Stimulated activated CD4-positive, alpha-beta T cell treated with anti-CD3 and anti-CD28 coated beads, Interleukin-15, amount 100 ng/mL, for 1 hour (primary cell): ENCODE measurements at places on chromosomes 2 and 18.

DNA sequence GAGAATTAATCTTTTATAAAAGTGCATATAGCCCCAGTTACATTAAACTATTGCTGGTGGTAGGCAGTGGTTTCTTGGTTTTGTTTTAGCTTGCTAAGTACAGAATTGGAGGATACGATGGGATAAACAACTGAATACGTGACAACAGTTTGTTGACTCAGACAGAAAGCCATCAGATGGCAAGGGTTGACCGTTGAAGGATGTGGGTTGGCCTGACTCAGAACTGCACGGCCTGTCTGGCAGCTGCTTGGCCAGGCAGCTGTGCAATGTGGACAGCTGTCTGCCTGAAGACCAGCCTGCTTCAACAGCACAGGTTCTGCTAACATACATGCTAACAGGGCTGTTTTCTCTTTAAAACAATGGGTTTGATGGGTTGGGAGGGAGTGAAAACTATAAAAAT lies 46.6 kb downstream of the PRKRA start:
- DNase-seq = no peak

DNA sequence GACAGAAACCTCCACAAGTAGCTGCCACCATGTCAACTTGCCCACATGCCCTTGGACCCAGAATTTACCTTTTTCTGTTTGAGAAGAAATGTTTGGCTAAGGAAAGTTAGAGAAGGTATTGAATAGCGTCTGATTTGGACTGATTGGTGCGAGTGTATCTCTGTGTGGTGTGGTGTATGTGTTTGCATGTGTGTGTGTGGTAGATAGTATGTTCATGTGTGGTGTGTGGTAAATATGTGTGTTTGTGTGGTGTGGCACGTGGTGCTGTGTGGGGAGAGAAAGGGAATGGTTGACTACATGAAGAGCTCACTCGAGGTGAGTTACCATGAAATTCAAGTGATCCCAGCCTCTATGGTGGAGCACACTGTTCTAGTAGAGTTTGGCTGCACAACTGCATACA lies 360.8 kb upstream of the SPHKAP start:
- DNase-seq = no peak

DNA sequence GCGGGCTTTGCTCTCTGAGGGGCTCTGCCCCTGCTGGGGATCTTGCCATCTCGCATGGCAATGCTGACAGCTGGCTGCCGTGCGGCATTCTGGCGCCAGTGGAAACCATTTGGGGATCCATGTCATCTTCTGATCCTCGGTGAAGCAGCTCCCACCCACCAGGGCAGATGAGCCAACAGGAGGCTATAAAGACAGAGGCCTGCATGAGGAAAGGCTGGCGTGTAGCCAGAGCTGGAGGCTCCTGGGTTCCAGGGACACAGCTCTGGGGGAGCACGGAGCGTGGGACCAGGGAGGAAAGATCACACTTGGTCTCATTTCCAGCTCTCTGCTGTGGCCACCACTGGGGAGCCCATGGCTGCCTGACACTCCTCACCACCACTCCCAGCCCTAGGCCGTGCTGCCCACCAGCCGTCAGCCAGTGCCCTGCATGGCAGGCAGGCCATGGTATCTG lies 145.8 kb downstream of the ZFP36L2 start:
- no peak for DNase-seq

DNA sequence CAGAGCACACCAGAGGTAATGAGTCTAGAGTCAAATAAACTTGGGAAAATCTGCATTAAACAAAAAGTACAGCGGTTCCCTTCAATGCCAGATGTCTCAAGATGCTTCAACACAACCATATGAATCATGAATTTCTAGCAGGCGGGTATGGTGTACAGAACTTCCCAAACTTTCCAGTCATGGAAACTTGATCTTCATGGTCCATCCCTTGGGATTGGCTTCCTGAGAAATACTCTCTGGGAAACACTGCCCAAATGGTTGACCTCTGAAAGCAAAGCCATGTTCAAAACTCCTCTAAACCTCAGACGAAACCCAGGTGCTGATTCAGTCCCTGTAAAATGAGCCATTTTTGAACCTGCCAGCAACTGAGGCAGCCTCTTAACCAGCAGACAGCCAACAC lies 16.4 kb upstream of the TMEM247 start:
- no peak for DNase-seq

DNA sequence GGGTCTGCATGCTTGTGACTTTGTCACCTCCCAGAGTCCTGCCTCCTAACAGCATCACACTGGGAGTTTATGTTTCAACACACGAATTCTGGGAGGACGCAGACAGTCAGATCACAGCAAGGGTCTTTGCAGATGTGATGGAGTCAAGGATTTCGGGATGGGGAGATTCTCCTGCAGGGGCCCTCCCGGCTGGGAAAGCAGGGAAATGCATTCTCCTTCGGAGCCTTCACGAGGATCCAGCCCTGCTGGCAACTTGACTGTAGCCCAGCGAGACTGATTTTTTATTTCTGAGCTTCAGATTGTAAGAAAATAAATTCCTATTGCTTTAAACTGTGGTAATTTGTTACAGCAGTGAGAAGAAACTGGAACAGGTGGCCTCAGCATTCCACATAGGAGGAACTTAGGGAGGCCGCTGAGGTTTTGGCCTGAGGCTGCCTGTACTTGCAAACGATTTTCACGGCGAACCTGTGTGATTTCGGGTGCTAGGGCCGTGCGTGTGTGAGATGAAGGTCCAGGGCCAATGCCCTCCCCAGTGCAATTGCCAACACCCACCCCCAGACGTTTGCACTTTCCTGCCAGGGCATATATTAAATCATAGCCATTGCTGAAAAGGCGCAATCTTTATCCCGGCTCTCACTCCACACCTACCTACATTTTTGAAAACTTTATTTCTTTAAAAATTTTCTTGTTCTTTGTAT lies 79.8 kb downstream of the ASB1 start:
- DNase-seq = no peak

DNA sequence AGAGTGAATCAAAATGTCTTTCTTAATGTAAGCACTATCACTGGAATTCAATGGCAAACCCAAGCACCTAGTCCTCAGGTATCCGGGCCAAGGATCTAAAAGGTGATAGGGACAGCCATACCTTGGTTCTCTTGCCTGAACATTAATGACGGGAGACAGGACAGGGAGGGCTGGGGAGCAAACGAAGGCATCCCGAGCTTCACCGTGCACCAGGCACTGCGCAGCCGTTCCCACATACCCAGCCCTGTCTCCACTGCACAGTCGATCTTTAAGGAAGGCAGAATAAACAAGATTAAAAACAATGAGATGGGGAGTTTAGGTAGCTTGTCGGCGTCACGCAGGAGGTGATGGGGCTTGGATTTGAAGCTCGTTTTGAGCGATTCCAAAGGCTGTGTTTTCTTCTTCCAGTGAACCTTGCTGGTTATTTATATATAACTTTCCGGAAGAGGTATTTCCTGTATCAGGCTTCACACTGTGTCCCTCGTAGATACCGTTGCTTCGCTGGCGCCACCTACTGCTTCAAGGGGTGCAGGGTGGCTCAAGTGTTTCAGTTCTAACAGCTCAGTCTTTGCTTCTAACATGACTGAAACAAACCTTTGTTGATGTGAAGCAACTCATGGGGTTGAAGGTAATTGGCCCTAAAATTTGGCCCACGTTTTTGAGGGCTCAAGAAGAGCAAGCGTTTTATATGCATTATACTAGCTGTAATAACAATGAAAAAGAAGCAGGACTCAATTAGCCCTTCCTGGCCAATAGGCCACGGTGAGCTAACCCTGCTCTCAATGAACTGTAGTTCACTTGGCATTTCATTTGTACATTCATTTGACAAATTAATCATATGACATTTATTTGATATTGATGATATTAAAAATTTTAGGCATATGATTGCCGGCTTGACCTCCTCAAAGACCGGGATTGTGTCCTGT lies 77.4 kb downstream of the DCDC2C start:
- no peak for DNase-seq

GRCh38 chr2:85596486-85597143 lies 1.1 kb downstream of the RNF181 start:
- DNase-seq = no peak

DNA sequence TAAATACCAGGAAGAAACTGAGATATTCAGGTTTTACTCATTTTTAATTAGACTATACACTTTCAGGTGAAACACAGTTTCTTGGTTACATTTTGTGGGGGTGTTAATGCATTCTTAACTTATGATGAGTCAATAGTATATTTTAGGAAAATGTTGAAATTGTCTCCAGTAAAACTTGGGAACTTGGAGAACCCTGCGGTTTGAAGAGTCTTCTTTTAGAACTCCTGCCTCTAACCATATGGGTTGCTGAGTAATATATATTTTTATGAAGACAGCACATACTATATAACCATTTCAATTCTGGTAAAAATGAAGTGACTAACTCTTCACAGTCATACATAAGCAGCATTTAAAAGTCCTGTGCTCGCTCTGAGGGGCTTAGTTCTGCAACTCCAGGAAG lies 308.2 kb upstream of the LRATD1 start:
- no peak for DNase-seq

- no peak for DNase-seq
Measured at GRCh38 chr2:54606393-54606958, 117.0 kb upstream of the EML6 start.

- no peak for DNase-seq
Measured at GRCh38 chr2:121178730-121179129, 106.3 kb downstream of the TFCP2L1 start.

DNA sequence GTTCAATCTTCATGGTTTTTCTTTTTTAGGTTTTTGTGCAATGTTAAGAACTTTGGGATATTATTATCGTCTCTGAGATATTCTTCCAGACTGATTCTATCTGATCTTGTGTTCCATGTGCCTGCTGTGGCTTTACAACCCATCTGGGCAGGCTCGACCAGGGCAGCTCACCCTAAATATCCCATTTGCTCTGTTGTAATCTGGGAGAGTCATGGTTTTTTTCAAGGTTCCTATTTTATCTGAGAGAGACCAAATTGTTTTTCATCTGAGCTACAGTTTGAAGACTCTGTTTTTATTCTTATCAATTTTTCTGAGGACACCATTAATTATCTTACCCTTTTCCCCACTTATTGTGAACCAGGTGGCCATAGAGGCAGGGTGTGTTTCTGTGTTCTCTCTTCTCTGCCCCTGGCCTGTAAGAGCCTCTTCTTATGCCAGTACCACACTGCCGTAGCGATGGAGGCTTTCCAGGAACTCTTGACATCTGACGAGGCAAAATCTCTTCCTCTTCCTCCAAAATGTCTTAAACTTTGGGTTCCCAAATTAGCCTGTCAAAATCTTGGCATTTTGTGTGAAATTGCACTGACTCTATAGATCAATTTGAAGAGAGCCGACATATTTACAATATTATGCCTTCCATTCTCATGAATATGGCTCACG lies 3.1 kb downstream of the SP140L start:
- DNase-seq = no peak

GRCh38 chr2:172510088-172510487 lies 45.8 kb upstream of the PDK1 start:
- no peak for DNase-seq

GRCh38 chr2:105328281-105329196 lies 996 bp downstream of the TGFBRAP1 start:
- peak; percentile 1 for DNase-seq

GRCh38 chr18:79248495-79249060 lies 147.2 kb upstream of the NFATC1 start:
- no peak for DNase-seq

DNA sequence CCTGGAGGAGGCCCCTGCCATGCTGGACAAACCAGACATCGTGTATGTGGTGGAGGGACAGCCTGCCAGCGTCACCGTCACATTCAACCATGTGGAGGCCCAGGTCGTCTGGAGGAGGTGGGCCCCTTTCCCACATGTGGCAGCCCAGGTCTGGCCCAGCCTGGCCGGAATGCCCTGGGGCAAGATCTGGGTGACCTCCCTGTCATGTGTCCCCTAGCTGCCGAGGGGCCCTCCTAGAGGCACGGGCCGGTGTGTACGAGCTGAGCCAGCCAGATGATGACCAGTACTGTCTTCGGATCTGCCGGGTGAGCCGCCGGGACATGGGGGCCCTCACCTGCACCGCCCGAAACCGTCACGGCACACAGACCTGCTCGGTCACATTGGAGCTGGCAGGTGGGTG lies 25.2 kb upstream of the GMPPA start:
- DNase-seq = no peak

- DNase-seq = no peak
Measured at GRCh38 chr18:55433140-55433539, 154.9 kb downstream of the TCF4 start.

DNA sequence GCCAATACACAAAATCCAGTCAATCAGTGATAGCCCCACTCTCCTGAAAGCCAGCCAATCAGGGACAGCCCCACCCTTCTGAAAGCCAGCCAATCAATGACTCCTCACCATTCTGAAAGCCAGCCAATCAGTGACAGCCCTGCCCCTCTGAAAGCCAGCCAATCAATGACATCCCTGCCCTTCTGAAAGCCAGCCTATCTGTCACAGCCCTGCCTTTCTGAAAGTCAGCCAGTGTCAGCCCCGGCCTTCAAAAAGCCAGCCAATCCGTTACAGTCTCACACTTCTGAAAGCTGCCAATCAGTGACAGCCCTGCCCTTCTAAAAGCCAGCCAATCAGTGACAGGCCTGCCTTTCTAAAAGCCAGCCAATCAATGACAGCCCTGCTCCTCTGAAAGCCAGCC lies 95.9 kb upstream of the HDAC4 start:
- DNase-seq = no peak

DNA sequence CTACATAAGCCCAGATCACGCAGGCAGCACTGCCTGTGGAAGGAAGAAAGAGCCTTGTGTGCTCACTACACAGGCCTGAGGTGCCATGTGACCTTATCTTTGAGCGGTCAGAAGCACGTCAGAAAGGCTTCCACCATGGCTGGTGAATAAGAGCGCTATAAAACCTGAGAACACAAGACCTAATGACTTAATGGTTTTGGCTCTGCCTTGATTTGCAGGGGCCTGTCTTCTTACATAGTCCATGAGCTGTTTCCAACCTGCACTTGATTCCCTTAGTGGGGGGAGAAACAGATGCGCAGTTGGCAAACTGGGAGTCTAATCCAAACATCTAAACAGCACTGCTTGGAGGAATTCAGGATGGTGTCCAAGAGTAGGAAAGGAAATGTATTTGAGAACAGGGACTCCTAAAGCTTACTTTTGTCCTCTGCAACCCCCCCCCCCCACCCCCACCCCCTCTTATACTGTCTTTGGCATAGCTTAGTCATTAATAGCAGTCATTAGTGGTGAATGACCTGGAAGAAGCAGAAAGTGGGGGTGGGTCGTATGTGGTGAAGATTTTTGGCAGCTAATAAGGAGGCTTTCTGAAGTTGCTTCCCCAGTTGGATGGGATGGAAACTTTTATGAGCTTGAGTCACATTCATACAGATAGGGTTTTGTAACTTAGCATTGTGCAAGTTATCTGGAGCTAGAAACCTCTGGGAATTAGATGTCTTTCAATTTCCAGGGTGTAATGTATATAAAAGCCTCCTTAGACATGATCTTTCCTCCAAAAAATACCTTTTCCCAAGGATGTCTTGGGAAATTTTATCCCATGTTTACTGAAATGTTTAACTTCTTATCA lies 454.1 kb downstream of the MEIS1 start:
- no peak for DNase-seq

- DNase-seq = no peak
Measured at GRCh38 chr2:240630771-240631547, 5.7 kb downstream of the GPR35 start.

- no peak for DNase-seq
Measured at GRCh38 chr2:2926009-2926857, 451.4 kb downstream of the EIPR1 start.

GRCh38 chr18:44733069-44733753 lies 52.5 kb downstream of the SETBP1 start:
- no peak for DNase-seq
